A549 treated with Hydrocortisone at 1 μM for 4 hours (cell line): ENCODE measurements at places on chromosomes 6 and 20. TPM values are rescaled to one million over a fixed set of nuclear protein-coding genes. Genes with fewer than 3 reads are reported as not detected.

DUSP15 gene
- 0.39 to 1.0 TPM (median 0.83 TPM) in 5 replicates for total RNA-seq

DLL1 gene
- 0.10 to 0.33 TPM (median 0.16 TPM) in 5 replicates for total RNA-seq

ZNF831 gene
- total RNA-seq: not detected in 5 replicates

PRICKLE4 gene
- 0.70 to 1.2 TPM (median 0.92 TPM) in 5 replicates for total RNA-seq
